ENCODE measurements at places on chromosomes 4 and X.

- DNase-seq = no peak
Observed at GRCh38 chr4:1047976-1048772, 36.7 kb downstream of the FGFRL1 start.

DNA sequence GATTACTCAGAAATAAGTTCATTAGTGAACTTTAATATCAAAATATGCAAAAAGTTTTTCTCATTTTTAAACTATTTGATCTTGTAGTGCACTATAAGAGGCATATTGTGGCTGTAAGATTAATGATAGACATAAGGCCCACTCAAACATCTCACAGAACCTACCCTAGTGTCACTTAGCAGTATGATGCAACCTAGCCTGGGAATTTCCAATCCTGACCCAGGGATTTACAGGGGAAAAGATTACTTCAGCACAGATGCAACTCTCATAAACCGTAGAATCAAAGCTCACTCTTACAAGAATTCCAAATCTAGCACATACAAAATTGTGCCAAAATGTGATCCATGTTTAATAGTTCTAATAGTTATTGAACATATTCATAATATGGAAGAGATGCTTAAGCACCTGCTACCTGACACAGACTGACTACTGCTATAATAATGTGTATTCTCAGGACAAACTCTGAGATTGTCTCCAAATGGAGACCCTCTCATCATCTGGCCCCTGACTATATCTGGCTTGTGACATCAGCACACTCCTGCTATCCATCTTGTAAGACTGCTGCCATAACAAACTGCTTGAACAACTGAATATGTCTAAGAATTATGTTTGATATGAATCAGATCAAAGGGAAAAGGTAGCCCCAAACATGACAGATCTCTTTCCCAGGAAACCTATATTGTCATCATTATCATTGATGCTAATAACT, 271.9 kb downstream of the PABPC4L start:
- peak; percentile 35 for DNase-seq

- no peak for DNase-seq
Observed at GRCh38 chr4:153809307-153809706, 20.4 kb upstream of the SFRP2 start.

GRCh38 chr4:1290165-1290977, 680 bp downstream of the MAEA start:
- no peak for DNase-seq

DNA sequence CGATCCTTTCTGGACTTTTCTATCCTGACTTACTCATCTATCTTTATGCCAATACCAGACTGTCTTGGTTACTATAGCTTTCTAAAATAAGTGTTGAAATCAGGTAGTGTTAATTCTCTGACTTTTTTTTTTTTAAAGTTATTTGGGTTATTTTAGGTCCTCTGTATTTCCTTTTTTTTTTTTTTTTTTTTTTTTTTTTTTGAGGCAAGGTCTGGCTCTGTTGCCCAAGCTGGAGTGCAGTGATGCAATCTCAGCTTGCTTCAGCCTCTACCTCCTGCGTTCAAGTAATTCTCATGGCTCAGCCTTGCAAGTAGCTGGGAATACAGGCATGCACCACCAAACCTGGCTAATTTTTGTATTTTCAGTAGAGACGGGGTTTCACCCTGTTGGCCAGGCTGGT, 2.8 kb upstream of the NELFA start:
- DNase-seq = no peak

GRCh38 chrX:106999002-106999975, 723 bp downstream of the MORC4 start:
- DNase-seq = peak; percentile 47

DNA sequence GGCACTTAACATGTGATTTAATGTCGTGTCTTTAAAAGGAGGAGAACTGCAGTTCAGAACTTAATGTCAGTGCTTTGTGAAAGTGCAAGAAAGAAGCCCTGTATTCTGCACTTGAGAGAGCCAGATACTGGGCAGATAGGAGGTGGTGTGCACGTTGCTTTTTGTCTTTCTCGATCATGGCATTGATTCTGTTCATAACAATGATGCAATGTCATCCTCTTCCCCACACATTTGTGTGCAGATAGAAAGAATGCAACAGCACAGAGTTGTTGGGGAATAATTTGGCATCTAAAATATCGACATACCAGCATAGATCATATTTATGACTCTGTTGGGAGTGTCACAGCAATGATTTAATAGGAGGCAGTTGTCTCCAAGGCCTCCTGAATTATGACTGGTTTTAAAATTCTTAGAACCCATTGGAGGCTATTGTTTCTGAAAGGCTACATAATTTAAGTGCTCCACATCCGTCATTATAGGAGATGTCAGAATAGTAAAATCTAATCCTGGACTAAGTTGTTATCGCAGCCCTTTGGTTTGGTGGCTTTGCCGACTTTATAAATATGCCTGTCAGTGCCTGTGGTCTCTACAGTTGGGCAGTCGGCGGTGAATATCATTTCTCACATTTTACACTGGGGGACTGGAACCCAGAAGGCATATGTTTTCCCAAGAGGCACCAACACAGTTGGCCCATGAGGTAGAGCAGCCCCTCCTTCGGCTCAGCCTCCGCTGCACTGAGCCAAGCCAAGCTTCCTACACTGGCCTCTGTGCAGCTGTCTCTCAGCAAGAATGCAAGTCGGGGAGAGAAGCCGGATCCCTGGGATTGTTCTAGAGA, 124.9 kb downstream of the PTTG2 start:
- peak; percentile 96 for DNase-seq

DNA sequence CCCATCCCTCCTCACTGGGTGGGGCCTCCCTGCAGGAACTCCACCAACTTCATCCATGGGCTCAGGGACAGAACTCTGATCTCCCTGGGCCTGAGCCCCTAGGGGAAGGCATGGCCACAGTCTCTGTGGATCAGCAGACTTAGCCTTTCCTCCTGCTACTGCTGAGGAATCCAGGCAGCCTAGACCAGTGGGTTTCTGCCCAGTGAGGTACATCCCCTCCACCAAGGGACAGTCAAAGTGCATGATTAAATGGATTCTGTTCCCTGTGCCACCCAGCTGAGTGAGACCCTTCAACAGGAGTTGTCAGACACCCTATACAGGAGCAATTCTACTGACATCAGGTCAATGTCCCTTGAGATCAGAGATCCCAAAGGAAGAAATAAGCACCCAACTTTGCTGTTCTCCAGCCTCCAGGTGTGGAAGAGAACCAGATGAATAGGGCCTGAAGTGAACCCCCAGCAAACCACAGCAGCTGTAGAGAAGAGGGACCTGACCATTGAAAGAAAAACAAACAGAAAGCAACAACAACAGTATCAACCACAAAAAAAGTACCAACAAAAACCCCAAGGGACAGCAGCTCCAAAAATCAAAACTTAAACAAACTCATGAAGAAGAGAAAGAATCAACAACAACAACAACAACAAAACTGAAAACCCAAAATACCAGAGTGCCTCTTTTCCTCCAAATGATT, 84.8 kb downstream of the CHIC1 start:
- DNase-seq = no peak

- DNase-seq = peak; percentile 1
Observed at GRCh38 chrX:111169141-111169540, 73.2 kb downstream of the PAK3 start.

GRCh38 chr4:140096483-140096861, 57.5 kb downstream of the MAML3 start:
- DNase-seq = no peak

GRCh38 chrX:42123369-42123768, 200.0 kb upstream of the CASK start:
- no peak for DNase-seq

GRCh38 chr4:153488006-153488891, 22.1 kb downstream of the TMEM131L start:
- DNase-seq = no peak

GRCh38 chr4:120801137-120801758, 121.3 kb downstream of the PRDM5 start:
- peak; percentile 69 for DNase-seq

GRCh38 chr4:112085156-112086035, 59.9 kb upstream of the FAM241A start:
- DNase-seq = no peak

- DNase-seq = no peak
Observed at GRCh38 chrX:76921176-76921575, 493.7 kb downstream of the MAGEE1 start.

DNA sequence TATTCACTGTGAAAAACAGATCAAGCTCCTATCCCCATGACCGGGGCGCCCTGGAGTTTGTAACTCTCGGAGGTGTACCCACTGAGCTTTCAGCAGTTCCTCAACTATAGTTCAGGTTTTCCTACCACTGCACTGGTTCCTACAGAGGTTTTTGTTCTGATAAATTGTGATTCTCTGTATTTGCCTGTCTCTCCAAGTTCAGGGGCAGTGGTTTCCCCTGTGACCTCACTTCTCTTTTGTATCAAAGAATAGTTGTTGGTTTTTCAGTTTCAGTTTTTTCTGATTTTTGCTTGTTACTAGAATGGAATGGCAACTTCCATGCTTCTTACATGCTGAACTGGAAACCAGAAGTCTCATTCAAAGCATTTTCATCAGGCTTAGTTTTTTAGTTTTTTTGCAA, 56.8 kb upstream of the PLS3 start:
- DNase-seq = no peak

- peak; percentile 60 for DNase-seq
Observed at GRCh38 chrX:153934762-153935325, at the start of gene NAA10. Gene NAA10, minus strand, starts transcription at chrX:153935037. Its CDS starts 133 bp downstream, at chrX:153934904.

- DNase-seq = no peak
Observed at GRCh38 chrX:155262970-155263754, 1.1 kb downstream of the RAB39B start.

DNA sequence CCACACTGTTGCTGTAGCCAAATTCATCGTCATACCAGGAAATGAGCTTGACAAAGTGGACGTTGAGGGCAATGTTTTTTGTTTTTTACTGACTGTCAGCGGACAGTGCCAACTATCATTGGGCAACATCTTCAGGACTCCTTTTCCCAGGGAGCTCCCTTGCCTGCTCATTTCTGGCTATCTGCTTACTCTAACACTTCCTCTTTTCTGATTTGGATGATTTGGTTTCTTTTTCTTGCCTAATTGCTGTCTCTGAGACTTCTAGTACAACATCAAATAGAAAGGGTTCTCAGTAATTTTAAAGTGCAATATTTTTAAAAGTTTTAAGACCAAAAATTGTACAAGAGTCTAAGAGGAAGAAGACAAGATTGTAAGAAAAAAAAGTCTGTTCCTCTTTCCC, 92.0 kb upstream of the KLHL4 start:
- no peak for DNase-seq

DNA sequence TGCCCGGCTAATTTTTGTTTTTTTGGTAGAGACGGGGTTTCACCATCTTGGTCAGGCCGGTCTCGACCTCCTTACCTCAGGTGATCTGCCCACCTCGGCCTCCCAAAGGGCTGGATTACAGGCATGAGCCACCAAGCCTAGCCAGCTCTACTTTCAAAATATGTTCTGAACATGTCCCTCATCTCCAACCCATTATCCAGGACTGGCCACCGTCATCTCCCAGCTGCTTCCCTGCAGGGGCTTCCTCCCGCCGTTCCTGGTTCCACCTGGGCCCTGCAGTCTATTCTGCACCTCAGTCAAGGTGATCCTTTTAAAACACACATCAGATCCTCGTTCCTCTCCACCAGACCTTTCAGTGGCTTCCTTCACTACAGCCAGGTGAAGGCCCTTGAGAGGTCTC, 80.9 kb upstream of the NKX1-1 start:
- DNase-seq = no peak

DNA sequence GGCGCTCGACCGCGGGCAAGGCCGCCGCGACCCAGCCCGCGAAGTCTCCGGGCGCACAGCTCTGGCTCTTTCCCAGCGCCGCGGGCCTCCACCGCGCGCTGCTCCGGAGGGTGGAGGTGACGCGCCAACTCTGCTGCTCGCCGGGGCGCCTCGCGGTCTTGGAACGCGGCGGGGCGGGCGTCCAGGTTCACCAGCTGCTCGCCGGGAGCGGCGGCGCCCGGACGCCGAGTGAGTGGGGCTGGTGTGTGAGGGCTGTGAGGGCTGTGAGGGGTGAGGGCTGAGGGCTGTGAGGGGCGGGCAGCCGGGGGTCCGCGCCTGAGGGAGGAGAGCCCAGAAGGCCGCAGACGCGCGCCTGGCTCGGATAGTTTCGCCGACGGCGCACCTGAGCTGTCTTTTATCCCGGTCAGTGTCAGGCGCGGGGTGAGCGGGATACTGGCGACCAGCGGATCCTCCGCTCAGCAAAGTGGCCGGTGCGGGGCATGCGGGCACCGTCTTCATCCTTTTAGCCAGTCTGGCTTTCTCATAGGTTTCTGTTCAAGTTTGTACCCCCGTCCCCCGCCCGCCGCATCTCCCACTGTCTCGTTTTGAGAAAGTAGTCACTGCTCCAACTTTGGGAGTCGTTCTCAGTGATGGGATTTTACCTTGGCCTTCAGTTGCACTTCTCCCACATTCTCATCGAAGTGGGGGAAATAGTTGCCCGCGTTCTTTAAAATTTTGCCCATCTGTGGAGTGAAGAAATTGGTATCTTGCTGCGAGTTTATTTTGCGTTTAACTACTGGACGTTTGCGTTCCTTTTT, 586 bp downstream of the HERC5 start:
- peak; percentile 13 for DNase-seq

DNA sequence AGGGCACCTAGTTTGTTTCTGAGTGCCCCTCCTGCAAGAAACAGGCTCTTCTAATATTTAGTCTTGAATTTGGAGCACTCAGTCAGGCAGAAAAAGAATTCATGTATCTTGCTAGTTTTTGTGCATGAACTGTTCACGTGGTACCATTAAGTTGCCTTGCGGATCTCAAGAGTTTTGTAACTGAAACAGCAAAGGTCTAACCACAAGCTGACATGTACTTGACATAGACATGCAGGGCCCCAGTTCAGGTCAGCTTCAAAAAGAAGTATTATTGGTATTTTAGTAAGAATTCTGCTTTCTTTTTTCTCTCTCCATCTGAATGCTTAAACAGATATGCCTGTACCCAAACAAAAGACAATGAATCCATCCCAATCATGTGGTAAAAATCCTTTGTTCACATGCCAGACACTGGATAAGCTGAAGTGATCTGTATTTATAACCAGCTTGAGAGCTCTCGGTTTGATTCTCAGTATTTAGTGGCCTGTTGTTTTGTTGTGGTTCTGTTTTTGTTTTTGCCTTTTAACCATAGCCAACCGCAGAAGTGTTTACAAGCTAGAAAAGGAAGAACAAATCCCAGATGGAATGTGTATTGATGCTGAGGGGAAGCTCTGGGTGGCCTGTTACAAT, 13.0 kb downstream of the RGN start:
- DNase-seq = peak; percentile 17
